Uterus (tissue), 4 donors: ENCODE measurements at places on chromosomes 7 and 10. TPM values are rescaled to one million over a fixed set of nuclear protein-coding genes. Genes with fewer than 3 reads are reported as not detected.

Gene IDI1
- total RNA-seq = 21.5 TPM

DNA sequence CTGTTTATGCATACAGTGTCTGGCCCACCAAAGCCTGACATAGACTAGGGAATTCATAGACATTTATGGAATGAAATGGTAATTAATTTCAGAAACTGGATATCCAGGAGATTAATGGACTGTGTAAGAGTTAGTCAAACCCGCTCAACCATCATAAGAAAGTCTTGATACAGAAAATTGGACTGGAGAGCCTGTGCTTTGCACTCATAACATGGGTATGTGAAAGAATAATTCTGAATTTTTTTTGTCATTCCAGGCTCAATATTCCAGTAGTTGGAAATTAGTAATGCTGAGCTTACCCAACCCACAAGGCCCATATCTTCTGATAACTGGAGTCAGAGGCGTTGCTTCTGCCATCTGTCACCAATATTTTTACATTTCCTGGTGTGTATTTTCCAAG is 799.7 kb upstream of the IGFBP3 start:
- no peak for DNase-seq

- DNase-seq = no peak
Measured at GRCh38 chr7:84085147-84085546, 109.4 kb downstream of the SEMA3A start.

DNA sequence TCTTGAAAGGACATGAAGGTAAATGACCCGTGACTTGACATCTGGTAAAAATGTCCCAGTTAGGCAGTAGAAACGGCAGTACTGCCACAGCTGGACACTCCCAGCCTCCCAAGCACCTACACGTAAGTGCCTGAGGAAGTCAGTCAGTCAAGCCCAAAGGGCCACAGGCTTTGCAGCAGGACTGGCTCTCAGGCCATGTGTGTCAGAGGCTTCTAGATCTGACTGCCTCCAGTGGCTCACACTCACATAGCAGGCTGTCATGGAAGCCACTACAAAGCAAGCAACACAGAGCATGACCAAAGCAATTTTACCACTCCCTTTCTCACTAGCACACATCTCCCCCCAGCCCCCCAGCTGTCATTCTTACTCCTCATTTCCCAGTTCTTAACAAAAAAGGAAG is 17.8 kb upstream of the CCNJ start:
- no peak for DNase-seq

- DNase-seq = no peak
Measured at GRCh38 chr7:112361154-112361553, 89.1 kb upstream of the IFRD1 start.

GRCh38 chr10:110179220-110179619 is 28.2 kb upstream of the MXI1 start:
- no peak for DNase-seq

- no peak for DNase-seq
Measured at GRCh38 chr10:69910561-69910960, 108.9 kb downstream of the COL13A1 start.

DNA sequence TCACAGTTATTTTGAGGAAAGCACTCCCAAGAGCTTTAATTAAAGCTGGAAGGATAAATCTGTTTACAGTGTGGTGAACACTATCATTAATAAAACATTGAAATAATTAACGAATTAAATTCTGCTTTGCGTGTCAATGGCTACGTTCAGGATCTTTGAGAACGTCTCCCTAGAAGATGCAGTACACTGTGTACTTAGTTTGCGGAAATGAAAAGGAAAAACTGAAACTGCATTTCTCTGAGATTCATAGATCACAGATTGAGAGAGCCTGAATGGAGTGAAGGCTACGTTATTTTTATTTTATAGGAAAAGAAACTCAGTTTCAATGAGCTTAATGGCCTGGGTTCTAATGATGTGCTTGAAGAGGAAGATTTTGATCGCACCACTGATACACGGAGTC is 85.3 kb downstream of the NRP1 start:
- DNase-seq = no peak

GRCh38 chr7:110604885-110605284 is 486.0 kb upstream of the LRRN3 start:
- no peak for DNase-seq

Gene PIK3CG
- total RNA-seq = 4.6 TPM

DNA sequence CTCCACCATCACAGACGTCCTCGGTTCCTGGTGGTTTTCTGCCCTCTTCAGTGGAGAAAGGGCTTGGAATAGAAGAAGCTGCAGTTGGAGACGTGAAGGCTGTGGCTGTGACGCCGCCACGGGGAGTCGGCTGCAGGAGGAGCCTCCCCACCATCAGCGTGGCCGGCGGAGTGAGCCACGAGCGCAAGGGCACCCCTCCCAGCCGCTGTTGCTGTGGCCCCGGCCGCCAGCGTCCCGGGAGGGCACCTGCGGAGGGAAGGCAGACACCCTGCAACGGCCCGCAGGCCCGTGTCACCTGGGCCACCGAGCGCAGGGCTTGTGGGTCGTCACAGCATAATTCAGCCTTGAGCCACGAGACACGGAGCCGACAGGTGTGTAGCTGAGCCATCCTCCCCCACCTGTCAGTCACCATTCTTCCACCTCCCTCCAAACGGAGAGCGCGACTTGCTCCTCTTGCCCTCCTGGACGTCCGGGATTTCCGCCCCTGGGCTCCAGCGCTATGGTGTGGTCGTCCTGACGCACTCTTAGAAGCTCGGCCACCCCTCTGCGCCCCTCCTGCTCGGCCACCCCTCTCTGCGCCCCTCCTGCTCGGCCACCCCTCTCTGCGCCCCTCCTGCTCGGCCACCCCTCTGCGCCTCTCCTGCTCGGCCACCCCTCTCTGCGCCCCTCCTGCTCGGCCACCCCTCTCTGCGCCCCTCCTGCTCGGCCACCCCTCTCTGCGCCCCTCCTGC is 102.7 kb downstream of the PTPRN2 start:
- DNase-seq = no peak

- DNase-seq = peak; percentile 93
Measured at GRCh38 chr10:30812018-30812851, 182.7 kb upstream of the LYZL2 start.

DNA sequence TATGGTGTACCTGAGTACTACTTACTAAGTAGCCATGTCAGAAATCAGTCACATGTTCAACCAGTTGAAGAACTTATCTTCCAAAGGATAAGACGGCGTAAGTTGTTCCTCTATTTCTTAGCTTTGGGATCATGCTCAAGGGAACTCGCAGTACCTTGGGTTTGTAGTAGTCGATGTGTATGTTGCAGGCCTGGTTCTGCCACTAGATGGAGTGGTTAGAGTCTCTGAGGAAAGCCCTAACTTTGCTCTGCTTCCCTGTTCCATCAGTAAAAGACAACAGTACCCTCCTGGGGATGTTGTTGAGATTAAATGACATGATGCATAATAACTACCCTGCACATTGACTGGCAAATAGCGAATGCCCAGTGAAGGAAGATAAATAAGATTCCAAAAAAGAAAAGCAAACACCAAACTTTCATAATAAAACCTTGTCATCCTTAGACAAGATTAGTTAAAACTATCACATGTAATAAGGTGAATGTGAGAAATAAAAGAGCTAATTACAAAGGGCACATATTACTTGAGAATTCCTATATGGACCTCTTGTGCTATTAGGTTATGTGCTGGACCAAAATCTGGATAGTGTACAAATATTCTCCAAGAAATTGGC is 165.9 kb downstream of the ABCA13 start:
- DNase-seq = no peak

GRCh38 chr7:82289152-82289535 is 154.4 kb downstream of the CACNA2D1 start:
- DNase-seq = no peak

Gene DGKB
- total RNA-seq = 33.1 TPM

Gene LDB3
- 2.6 TPM for total RNA-seq

DNA sequence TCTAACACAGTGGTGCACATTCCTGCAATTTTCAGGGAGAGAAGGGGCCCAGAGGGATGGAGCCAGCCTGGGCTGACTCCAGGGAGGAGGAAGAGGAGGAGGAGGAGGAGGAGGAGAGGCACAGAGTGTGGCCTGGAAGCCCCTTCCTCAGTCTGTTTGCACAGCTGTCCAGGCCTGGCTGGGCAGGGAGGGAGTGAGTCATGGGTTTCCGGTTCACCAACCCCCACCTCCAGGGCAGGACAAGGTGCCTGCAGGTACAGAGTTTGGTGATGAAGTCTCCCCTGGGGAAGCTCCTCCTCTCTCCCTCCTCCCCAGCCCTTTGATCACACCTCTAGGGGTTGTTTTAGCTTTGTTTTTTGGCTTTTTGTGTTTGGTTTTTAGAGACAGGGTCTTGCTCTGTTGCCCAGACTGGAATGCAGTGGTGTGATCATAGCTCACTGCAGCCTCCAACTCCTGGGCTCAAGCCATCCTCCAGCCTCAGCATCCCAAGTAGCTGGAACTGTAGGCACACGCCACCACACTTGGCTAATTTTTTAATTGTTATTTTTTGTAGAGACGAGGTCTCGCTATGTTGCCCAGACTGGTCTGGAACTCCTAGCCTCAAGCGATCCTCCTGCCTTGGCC is 77.5 kb upstream of the CUX1 start:
- DNase-seq = no peak

Gene SPDYE16
- total RNA-seq = 0.35 TPM

DNA sequence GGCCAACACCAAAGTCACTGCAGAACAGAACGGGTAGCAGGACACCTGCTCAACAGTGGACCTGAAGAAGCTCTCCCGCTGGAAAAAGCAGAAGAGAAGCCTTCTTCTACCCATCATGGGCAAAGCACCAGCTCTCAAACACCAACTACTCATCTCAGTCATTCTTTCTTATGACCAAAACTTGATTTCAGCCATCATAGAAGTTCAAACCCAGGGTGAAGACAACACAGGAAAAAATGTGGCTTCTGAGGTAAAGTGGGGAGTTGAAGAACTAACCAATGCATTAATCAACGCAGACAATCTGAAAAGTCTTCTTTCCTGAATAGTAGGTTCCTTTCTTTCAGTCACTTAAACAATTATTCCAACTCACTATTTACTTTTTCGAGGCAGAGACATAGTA is 83.3 kb downstream of the ELMO1 start:
- DNase-seq = no peak

- DNase-seq = no peak
Measured at GRCh38 chr7:55400191-55400590, 35.1 kb downstream of the LANCL2 start.

DNA sequence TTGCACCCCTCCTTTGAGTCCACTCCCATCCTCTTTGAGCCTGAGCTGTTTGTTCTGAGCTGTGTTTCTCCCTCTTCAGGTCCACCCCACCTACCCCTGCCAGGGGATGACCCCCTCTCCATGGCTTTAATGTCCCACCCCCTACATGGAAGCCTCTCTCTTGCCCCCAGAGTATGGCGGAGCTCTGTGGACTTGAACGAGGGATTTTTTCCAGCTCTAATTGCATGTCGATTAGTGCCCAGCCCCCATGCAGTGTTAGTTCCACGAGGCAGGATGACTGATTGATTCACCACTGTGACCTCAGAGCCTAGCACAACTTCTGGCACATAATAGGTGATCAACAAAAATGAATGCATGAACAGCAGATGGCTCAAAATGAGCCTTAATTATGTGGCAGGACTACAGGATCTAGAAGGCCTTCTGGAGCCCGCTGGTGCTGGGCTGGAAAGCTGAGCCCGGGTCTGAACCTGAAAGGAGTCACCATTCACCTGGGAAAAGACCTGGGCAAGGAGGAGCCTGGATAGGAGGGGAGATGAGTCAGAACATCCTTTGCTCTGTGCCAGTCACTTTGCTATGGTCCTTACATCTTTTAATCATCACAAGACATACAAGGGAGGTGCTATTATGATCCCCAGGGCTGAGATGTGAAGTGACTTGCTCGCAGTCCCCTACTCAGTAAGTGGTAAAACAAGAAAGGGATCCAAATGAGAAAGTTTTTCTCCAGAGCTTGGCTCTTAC is 17.1 kb upstream of the SLC18A2 start:
- DNase-seq = no peak

GRCh38 chr10:5981529-5981928 is 4.2 kb upstream of the IL15RA start:
- no peak for DNase-seq

DNA sequence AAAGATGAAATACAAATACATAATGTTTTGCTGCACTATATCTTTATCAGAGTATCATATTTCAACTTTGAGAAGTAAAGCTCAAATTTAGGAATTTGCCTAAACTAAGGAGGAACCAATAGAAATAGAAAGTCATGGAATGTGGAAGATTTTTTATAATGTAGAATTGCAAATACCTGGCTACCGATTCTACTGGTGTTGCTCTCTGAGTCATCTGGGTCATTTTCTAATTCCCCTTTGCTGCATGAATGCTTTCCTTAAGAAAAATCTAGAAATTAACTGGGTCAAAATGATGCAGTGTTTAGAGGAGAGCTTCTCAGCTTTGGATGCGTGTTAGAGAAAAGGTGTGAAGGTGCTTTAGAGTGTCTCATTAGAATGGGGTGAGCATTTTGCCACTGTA is 568.9 kb upstream of the ANKRD30A start:
- DNase-seq = no peak

GRCh38 chr10:108169846-108170245 is 1005.3 kb upstream of the SORCS1 start:
- no peak for DNase-seq

Gene ADCYAP1R1
- 22.0 TPM for total RNA-seq

- no peak for DNase-seq
Measured at GRCh38 chr7:33716581-33717477, 188.5 kb upstream of the BMPER start.

Gene PDCD4
- 17.4 TPM for total RNA-seq

DNA sequence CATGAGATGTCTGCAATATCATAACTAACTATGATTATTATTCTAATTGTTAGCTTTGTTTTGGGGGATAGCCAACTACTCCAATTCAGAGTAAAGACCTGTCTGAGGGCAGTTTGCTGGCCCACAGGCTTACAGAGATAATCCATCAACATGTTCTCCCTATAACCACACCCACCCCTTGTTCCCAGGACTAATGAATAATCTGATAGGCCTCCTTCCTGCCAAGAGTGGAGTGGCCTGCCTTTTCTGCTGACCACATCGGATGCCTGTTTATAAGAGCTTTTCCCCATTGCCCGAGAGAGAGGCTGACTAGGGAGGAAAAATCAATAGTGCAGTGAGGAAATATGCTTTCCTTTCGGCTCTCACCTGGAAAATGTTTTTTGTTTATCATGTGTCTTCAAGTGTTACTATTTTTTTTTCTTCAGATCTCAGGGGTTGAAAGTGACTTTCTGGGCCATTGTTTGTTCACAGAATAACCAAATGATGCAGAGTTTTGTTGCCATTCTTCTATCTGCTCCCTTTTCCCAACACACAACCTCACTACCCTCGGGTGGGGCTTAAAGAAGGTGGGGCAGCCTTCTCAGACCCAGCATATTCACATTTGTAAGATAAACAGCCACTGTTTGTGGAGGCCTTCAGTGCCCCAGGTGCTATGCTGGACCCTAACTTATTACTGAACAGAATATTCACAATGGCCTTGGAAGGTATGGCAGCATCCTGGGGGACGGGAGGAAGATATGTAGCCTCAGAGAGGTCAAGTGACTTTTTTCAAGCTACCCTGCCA is 38.4 kb downstream of the PLPP4 start:
- no peak for DNase-seq
